ENCODE measurements at places on chromosomes 3 and 15.

- no peak for DNase-seq
These were observed 473.1 kb downstream of the MCTP2 start for GRCh38 chr15:94704421-94704820.

- DNase-seq, result no peak
These were observed 82.1 kb upstream of the POMGNT2 start for GRCh38 chr3:43187836-43188479.

DNA sequence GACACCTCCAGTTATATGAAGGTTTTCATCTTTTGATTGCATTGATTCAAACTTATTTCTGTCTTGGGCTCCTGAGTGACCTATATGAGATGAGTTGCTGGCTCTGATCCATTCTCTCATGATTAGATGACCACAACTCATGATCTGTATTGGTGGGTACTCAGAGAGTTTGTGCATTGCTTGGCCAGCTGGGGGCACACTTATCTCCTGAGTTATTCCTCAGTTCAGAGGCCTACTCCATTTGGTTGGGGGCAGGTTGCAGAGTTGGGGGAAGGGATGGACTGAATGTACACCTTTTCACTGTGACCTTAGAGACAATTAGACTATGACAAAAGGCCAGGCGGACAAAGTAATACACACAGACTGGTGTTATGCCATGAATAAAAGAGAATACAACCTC lies 166.2 kb upstream of the SEMA6D start:
- no peak for DNase-seq

- DNase-seq, result no peak
These were observed 1.3 kb downstream of the MAP2K1 start for GRCh38 chr15:66388043-66388363.

GRCh38 chr3:50179710-50180109 lies 11.7 kb upstream of the GNAT1 start:
- no peak for DNase-seq

- no peak for DNase-seq
These were observed 325.8 kb downstream of the KCNH8 start for GRCh38 chr3:19473971-19474580.

DNA sequence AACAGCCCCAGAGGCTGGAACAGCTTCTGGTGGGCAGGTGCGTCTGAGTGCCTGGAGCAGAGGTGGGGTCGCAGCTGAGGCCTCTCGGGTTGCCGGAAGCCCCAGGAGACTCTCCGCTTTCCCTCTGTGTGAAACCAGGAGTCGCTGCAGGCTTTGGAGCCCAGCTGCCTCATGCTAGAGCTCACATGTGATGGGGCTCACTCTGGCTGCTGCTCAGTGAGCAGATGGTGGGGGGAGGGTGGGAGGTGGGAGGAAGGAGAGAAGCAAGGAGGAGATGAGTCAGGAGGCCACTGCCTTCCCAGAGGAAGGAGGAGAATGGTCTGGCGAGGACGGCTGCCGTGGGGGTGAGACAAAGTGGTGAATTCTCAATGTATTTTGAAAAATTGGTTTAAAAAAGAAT lies 290.1 kb upstream of the CHRNA7 start:
- no peak for DNase-seq

GRCh38 chr3:148631124-148631903 lies 66.4 kb upstream of the AGTR1 start:
- DNase-seq, result no peak

- no peak for DNase-seq
These were observed 51.6 kb upstream of the BLM start for GRCh38 chr15:90665288-90666134.

DNA sequence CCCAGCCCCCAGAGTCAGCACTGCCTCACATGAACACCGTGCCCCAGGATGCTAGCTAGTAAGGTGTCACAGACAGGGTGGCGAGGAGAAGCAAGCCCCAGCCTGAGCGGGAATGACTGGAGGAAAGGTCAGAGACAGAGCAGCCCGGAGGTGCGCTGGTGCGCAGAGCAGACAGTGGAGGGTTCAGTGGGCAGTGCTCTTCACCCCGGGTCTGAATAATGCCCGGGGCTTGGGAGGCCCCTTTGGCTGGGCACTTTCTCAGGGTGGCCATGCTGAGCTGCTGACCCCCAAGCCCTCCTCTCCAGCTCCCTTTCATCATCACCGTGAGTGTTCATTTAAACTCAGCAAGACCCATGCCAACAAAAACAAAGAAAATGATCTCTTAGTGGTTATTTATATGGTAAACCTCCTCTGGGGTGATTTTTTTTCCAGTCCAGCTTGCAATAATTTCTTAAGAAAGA lies 110.8 kb downstream of the VGLL4 start:
- DNase-seq, result no peak

DNA sequence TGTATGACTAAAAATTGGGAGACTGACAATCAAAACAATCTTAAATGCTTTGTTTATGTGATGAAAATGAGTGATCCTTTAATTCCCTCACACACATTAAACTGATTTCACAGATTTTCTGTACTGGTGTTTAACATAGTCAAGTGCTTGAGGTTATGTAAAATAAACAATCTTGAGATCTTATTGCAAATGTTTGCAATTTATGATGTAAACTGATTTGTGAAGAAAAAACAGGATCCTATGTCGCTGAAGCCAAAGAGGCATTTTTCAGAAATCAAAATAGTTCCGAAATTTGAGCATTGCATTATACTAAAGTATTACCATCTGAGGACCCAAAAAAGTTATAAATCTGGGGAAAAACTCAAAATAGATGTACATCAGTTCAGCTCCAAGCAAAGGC lies 12.7 kb downstream of the SHOX2 start:
- DNase-seq, result no peak

DNA sequence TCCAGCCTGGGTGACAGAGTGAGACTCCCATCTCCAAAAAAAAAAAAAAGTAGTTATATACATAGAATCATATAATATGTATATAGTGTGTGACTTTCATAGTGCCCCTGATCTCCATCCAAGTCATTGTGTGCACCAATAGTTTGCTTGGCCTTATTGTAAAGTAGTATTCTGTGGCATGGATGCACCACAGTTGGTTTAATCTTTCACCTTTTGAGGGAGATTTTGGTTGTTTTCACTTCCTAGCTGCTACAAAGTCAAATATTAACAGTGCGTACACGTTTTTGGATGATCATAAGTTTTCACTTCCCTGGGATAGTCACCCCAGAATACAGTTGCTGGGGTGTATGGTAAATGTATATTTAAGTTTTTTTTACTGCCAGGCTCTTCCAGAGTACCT lies 162.8 kb downstream of the PTPRG start:
- DNase-seq, result no peak

DNA sequence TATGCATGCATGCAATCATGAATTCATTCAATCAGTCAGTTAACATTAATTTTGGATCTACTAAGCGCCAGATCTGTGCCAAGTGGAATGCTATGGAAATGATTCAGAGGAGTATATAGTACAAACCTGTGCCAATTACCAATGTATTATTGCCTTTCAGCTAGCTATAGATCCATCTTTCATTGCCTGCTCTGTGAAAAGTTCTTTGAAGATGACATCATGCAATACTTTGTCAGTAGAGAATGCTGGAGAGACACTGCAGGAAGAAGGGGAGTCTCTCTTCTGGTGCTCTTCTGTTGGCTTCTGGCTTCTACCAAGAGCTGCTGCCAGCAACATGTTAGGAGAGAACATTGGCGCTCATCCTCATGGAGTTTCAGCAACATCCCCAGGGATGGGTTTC lies 81.0 kb upstream of the LMCD1 start:
- no peak for DNase-seq

GRCh38 chr3:33083958-33084357 lies 13.0 kb downstream of the GLB1 start:
- DNase-seq, result no peak
